ENCODE measurements at places on chromosomes 6 and 20.

GRCh38 chr6:25458485-25458884, 179.3 kb downstream of the CARMIL1 start:
- no peak for DNase-seq

GRCh38 chr6:95230071-95230740, 347.1 kb upstream of the MANEA start:
- no peak for DNase-seq

- DNase-seq, result no peak
Measured at GRCh38 chr20:57814529-57814928, 104.7 kb upstream of the PMEPA1 start.

- DNase-seq, result no peak
Measured at GRCh38 chr6:7215798-7216231, 97.2 kb downstream of the SSR1 start.

GRCh38 chr6:27837625-27838057, 74.6 kb downstream of the OR2B2 start:
- no peak for DNase-seq

GRCh38 chr20:35306931-35307517, 14.8 kb upstream of the FAM83C start:
- peak; percentile 71 for DNase-seq

DNA sequence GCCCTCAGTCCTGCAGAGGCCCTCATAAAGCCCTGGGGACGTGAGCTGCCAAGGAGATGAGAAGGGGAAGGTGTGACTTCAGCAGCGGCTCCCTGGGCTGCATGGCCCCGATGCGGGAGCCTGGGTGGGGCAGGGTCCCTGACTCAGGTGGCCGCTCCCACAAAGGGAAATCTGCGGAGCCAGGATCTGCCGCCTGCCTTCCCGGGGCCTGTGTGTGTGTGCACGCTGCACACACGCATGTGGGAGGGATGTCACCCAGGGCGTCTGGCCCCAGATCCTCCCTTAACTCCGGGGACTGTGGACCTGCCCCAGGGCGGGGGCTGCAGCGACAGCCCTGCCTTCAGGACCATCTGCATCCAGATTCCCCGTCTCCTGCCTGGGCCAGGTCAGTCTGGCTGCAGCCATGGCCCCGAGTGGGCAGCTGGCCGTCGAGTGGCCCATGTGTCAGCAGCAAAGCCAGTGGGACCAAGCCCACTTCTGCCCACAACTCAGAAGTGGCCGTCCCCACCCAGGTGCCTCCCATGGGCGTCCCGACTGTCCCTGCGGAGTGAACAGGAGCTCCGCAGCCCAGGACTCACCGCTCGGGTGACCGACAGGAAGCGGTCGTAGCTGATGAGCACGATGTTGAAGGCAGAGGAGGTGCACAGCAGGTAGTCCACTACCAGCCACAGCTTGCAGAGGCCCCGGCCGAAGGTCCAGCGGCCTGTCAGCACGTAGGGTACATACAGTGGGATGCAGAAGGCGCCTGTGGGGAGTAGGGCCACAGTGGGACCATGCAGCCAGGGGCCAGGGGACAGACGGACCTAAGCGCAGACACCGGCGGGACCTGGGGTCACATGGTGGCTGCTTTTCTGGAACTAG, 1.9 kb downstream of the HRH3 start:
- no peak for DNase-seq

GRCh38 chr6:99645986-99646385, 39.4 kb downstream of the PRDM13 start:
- no peak for DNase-seq

- no peak for DNase-seq
Measured at GRCh38 chr6:128131566-128131965, 230.7 kb upstream of the THEMIS start.

- no peak for DNase-seq
Measured at GRCh38 chr20:2742431-2742830, 49.9 kb downstream of the EBF4 start.

GRCh38 chr20:10288954-10289646, 70.5 kb downstream of the SNAP25 start:
- no peak for DNase-seq

DNA sequence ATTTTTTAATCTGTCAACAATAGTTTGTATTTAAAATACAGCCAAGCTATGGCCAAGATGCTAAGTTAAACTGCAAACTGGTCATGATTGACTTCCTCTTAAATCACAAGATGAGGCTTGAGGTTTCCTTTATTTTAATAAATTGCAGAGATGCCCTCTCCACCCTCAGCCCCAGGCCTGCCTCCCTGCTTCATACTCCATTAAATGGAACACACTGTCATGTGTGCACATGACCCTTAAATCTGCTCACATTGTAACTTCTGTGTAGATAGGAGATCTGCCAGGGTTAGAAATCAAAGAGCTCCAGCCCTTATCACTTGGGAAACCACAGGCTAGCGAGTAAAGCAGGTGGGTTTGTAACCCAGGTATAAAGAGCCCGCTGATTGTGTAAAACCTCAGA, 20.8 kb downstream of the DUSP22 start:
- DNase-seq, result no peak

- no peak for DNase-seq
Measured at GRCh38 chr6:110537208-110538123, 61.1 kb upstream of the SLC22A16 start.

GRCh38 chr20:38555395-38555794, 25.6 kb upstream of the ADIG start:
- DNase-seq, result no peak

DNA sequence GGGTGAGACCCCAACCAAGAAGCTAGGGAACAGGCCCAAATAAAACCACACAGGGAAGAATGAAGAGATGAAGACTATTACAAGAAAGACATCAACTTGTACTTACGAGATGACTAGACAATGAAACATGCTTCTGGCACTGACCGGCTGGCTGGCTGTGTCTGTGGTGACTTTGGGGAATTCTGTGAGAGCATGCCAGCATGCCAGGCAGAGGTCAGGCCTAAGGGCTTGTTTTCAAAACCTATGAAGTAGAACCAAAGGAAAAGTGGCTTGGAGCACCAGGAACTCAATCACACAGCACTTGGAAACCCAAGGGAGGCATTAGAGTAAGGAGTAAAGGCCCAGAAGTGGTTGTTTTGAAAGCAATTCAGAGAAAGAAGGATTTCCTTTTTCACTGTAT, 28.4 kb upstream of the GSTA3 start:
- no peak for DNase-seq

- DNase-seq, result no peak
Measured at GRCh38 chr6:131828080-131828479, 20.3 kb downstream of the ENPP1 start.

DNA sequence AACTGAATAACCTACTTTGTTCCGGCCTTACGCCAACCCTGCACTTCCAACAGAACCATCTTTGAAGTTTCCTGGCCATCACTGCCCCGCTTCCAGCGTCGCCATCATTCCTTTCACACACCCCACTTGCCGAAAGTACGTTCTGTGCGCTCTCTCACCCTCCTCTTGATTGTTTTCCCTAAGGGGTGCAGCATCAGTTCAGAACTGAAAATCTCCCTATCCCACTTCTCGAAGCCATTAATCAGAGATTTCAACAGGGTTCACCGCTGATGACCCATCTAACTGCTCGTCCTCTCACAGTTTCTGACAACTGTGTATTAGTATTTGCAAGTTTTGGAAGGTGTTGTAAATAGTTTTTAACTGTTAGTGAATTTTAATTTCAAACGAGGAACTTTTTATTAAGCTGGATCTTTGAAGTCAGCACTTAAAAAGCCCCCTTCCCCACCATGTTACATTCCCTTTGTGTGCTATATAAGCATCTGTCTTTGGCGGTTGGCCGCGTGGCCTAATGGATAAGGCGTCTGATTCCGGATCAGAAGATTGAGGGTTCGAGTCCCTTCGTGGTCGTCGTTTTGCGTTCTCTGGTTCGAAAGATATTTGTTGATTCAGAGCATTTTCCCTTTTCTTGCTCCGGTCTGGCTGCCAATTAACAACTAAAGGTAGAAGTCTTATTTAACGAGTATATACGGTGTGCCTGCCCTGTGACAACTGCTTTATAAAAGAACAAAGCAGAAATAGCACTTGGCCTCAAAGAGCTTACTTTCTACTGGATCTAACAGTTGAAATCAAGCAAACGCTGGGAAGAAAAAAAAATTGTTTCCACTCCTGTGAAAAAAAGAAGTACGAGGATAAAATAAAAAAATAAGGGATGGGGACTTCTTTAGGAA, 42.6 kb downstream of the TRIM27 start:
- DNase-seq, result peak; percentile 66

GRCh38 chr6:43951756-43952675, 175.2 kb downstream of the MRPL14 start:
- DNase-seq, result no peak

DNA sequence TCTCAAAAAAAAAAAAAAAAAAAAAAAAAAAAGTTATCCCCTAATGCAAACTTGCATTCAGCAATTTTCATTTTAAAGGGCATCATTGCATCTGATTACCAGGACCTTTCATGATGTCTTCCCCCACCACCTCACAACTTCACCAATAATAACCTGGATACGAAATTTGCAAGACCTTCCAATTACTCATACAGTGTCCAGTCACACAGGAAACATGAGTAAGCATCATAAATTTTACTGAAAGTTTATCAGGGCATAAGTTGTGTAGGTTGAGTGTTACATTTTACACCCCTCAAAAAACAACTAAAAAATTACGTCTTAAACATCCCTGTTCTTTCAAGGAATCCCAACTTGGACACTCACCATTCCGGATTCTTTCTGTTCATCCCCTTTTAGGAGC, 79.1 kb upstream of the ANKEF1 start:
- no peak for DNase-seq

DNA sequence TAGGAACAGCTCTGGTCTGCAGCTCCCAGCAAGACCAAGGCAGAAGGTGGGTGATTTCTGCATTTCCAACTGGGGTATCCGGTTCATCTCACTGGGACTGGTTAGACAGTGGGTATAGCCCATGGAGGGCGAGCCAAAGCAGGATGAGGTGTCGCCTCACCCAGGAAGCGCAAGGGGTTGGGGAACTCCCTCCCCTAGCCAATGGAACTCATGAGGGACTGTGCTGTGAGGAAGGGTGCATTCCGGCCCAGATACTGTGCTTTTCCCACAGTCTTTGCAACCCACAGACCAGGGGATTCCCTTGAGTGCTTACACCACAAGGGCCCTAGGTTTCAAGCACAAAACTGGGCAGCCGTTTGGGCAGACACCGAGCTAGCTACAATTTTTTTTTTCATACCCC, 21.8 kb downstream of the HDDC2 start:
- DNase-seq, result no peak

DNA sequence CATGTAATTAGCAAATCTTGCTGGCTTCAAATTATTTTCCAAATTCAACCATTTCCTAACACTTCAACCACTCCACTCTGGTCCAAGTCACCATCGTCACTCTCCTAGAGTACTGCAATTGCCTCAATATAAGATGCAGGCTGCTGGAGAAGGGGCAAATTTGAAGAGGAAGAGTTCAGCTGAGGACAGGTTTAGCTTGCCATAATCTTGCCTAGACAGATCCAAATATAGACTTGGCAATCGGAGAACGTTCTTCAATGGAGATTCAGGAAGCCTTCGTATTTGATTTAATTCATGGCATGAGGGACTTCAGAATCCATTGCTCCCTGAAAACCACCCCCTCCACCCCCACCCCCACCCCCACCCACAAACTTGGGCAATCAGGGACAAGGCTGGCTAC, 15.4 kb upstream of the KHDC1L start:
- DNase-seq, result no peak

GRCh38 chr6:159307246-159307790, 138.1 kb downstream of the FNDC1 start:
- DNase-seq, result no peak

- no peak for DNase-seq
Measured at GRCh38 chr20:62168061-62168460, 14.8 kb upstream of the MTG2 start.

GRCh38 chr6:116954938-116955337, 77.9 kb downstream of the RFX6 start:
- DNase-seq, result no peak

- DNase-seq, result no peak
Measured at GRCh38 chr6:111800259-111800765, 72.9 kb downstream of the FYN start.

DNA sequence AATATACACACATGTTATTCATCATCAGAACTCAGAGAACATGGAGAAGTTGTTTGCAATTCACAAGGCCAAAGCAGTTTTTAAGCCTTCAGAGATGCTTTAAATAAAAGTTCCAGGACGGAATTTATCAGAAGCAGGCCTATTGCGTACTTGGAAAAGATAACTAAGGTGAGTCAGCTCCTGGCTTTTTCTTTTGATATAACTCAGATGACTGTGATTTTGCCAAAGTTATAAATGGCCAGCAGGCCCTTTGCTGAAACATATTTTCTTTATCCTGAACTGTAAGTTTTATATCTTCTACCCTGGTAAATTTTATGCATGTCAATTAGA, 55.0 kb upstream of the PLCB1 start:
- DNase-seq, result no peak

- no peak for DNase-seq
Measured at GRCh38 chr6:145279993-145280392, 455.3 kb downstream of the EPM2A start.

DNA sequence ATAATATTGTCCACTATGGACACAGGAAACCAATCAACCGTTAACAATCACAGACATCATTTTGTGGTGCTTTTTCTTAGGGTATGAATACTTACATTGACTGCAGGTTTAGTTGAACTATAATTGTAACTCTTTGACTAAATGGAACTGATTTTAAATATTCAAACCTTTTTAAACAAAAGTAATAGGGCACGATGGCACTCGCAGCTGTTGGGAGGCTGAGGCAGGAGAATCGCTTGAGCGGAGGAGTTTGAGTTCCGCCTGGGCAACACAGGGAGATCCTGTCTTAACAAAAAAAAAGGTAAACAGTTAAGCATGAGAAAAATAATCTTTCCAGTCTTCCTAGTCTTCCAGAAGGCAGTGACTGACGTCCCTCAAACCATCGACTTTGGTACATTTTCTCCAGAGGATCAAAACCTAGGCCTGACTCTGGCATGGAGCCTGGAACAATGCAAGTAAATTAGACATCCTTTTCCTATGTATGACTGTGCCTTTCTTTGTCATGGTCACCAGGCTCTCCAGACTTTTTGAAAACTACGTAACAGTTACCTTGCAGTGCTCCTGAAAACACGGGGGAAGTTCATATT, 16.6 kb upstream of the PRDM13 start:
- DNase-seq, result no peak

DNA sequence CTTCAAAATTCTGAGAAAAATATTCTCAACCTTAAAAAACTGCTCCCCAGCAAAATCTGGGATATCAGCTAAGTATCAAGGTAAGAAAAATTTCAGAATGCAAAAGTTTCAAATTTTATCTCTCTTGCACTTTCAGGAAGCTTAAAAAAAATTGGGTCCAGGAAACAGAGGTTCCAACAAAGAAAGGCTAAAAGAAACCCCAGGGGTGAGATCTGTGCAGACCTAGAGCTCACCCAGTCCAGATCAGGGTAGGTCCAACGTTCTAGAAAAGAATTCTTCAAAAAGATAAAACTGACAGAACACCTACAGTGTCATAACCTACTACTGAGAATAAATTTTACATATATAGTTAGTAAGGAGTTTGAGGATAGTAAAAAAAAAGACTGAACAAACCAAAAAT, 23.5 kb downstream of the ILRUN start:
- no peak for DNase-seq

DNA sequence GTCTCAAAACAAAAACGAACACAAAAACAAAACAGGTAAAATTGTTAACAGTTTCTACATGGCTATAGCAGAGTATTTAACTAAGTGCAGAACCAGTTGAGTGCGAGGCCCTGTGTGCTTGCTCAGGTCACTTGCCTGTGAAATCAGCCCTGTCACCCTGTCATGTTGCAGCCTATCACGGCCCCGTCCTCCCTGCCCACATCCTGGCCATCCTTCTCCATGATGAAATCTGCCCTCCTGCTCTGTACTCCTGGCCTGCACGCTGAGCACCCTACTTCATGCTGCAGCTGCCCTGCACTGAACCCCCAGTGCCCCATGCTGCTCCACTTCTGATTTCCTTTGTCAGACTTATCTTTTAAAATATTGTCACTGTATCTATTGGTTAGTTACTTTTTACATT, 62.4 kb downstream of the DTD1 start:
- DNase-seq, result no peak
